ENCODE measurements at places on chromosomes 6 and 20.

- DNase-seq = no peak
Measured at GRCh38 chr20:44678990-44679611, 27.6 kb upstream of the ADA start.

- no peak for DNase-seq
Measured at GRCh38 chr20:39691151-39691862, 729.2 kb downstream of the DHX35 start.

- no peak for DNase-seq
Measured at GRCh38 chr6:158086054-158086503, 82.0 kb downstream of the SERAC1 start.

DNA sequence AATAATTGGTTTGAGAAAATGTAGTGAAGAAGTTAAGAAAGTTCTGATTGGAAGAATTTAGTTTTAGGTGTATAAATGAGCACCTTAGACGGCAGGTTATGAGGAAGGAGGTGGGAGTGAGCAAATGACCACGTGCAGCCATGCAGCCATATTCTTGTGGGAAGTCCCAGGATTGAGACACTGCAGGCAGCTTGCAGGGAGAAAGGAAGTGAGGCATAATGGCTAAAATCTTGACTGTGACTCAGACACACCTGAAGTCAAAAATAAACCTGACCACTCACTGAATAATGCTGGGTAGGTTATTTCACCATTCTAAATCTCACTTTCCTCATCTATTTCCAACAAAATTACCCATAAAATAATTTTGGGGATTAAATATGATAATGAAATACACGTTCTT, 16.6 kb downstream of the DSE start:
- DNase-seq = no peak

- peak; percentile 62 for DNase-seq
Measured at GRCh38 chr6:27866357-27867050, 45.7 kb downstream of the OR2B2 start.

DNA sequence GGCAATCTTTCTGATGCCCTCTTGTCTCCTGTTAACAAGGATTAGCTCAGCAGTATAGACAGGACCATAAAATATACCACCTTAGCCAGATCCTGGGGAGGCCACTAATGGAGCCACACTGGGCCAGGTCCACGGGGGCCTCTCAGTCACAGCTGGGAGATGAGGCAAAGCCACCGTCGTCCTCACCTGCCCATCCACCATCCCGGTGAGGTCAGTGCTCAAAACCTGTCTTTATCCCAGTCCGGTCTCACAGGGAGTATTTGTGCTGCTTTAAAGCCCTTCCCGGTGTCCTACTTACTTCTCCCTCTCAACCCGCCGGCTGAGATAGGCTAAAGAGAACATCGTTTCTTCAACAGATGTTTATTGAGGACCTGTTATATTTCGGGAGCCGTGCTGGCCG, 104.3 kb downstream of the EDN3 start:
- DNase-seq = no peak

GRCh38 chr6:22113026-22113766, 183.6 kb downstream of the PRL start:
- DNase-seq = no peak

GRCh38 chr6:127951172-127951917, 50.5 kb upstream of the THEMIS start:
- DNase-seq = no peak

GRCh38 chr6:142011156-142011555, 121.6 kb upstream of the GJE1 start:
- DNase-seq = no peak

DNA sequence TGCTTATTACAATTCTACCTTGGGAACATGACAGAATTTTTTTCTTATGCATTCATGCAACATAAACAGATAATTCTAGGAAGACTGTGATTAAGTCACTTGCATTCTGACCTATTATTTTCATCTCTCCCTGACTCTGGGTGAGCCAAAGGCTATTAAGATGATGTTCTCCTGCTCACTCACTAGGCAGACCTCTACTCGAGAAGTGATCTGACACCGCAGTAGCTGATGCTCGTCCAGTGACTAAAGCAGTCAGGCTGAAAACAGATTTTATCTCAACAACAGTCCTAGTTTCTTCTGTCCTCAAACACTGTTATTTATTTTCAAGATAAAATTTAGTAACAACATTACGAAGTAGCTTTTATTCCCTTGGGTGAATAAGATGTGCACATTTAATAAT, 17.3 kb downstream of the NAA20 start:
- DNase-seq = no peak

DNA sequence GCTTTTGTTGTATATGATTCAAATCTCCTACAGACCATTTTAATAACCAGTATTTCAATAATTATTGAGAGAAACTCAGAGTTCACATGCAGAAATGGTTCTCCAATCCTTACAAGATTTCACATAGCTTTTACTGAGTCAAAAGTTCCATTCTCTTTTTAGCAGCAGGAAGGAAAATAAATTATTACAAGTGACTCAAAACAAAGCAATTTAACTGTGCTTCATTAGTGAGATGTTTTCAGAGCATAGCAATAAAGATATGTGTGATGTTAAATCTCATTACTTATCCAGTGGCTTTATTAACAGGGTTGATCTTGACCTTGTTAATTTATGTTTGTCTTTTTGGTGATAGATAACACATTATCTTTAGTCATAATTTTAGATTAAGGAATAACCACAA, 22.0 kb downstream of the KIF13A start:
- DNase-seq = no peak

DNA sequence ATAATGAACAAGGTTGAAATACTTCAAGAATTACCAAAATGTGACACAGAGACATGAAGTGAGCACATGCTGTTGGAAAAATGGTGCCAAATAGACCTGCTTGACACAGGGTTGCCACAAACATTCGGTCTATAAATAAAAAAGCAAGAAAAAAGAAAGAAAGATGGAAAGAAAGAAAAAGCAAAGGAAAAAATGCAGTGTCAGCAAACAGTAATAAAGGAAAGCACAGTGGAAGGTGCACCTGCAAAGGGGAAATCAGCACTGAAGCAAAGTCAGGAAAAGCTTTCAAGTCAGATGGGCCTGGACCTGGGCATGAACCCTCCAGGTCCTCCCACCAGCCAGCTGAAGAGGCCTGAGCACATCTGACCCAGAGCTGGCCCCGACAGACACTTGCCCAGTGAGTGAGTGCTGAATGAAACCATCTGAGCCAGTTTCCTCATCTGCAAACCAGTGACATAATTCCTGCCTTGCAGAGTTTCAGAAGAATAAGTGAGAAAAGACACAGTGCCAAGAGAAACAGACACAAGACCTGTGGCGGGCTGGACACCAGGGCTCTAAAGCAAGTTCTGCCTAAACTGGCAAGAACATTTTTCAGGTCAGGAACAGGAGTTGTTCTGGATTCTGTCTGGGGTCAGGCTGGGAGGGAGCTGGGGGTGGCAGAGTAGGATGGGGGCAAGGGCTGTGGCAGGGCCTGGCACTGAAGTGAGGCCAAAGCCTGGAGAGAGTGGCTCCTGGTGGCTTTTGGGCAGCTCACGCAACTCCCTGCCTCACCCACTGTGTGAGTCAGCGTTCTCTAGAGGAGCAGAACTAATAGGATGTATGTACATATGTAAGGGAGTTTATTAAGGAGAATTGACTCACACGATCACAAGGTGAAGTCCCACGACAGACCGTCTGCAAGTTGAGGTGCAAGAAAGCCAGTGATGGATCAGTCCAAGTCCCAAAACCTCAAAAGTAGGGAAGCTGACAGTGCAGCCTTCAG, 23.9 kb upstream of the MICB start:
- no peak for DNase-seq

GRCh38 chr6:135478626-135479025, 18.9 kb downstream of the AHI1 start:
- no peak for DNase-seq

- DNase-seq = peak; percentile 46
Measured at GRCh38 chr6:24766680-24767462, 7.9 kb upstream of the GMNN start.

GRCh38 chr6:109799129-109799528, 108.0 kb downstream of the FIG4 start:
- no peak for DNase-seq

- DNase-seq = no peak
Measured at GRCh38 chr6:79466207-79466834, 70.9 kb downstream of the LCA5 start.

DNA sequence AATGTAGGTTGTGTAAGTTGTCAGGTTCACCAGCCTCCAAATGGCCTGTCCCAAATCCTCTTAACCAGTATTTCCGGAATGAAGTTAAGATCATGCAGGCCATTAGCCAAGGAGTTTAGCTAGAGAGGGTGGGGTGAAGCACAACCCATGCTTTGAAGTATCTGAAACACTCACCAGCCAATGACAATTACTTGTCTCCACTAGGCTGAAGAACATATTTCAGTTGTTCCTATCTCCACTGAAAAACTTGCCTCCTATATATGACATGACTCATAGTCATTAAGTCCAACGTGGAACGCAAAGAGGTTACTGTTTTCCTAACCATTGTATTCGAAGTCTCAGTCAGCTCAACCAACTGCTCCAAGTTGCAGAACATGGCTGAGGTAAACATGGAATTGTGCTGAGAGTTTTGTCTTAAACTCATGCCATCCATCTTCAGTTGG, 37.4 kb upstream of the TNFAIP3 start:
- peak; percentile 25 for DNase-seq

- DNase-seq = no peak
Measured at GRCh38 chr6:104702126-104702841, 157.4 kb downstream of the HACE1 start.

Measured in T47D (cell line).